ENCODE measurements at places on chromosomes 6 and 20.

- DNase-seq, result no peak
These were observed 70.4 kb downstream of the METTL24 start for GRCh38 chr6:110287462-110288341.

GRCh38 chr6:119442776-119443184 is 93.2 kb upstream of the MAN1A1 start:
- no peak for DNase-seq

DNA sequence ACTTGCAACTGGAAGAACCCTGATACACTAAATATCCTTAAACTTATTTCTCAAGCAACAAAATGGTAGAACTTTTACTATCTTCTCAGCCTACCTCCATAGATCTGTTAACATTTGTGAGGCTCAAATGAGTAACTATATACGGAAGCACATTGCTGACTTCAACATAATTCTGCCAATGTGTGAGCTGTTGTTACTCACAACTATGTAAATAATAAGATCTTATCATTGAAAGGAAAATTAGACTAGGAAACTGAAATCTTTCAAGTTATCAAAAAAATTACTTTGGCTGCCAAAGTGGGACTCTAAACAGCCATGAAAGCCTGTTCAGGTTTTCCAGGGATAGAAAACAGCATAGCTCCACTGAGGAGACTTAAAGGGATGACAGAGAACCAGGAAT is 40.2 kb upstream of the TASP1 start:
- no peak for DNase-seq

DNA sequence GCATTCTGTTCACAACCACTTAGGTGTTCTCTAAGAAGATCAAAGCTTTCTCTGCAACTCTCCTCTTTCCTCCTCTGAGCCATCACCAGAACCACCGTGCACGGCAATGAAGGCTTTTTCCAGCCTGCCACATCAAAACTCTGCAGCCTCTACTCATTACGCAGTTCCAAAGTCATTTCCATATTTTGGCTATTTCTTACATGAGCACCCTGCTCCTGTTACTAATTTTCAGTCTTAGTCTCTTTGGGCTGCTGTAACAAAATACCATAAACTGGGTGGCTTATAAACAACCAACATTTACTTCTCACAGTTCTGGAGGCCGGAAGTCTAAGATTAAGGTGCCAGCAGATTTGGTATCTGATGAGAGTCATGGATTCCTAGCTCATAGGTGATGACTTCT is 70.4 kb upstream of the THBS2 start:
- DNase-seq, result no peak

DNA sequence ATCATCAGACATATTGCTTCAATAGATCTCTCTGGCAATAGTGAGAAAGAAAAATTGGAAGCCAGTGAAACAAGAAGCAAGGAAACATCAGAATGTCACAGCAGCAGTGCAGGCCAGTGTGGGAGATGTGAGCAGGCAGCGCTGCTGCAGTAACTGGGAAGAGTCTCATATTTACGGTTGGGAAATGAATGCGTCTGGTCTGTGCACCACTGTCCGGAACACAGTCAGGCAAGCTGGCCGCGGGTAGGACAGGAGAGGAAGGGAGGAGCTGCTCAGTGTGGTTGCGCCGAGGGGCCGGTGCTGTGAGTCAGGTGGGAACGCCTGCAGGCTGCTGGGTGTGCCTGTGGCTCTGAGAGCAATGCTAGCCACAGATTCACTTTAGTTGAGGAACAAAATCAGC is 6.4 kb upstream of the PSMG4 start:
- no peak for DNase-seq

GRCh38 chr6:18242062-18242851 is 22.1 kb downstream of the DEK start:
- no peak for DNase-seq

DNA sequence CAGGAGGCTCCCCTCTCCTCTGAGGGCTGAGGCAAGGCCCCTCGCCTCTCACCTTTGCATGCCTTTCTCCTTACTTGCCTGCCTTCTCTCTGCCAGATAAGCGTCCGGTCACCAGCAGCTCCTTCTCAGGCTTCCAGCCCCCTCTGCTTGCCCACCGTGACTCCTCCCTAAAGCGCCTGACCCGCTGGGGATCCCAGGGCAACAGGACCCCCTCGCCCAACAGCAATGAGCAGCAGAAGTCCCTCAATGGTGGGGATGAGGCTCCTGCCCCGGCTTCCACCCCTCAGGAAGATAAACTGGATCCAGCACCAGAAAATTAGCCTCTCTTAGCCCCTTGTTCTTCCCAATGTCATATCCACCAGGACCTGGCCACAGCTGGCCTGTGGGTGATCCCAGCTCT is 21.3 kb upstream of the PPARD start:
- DNase-seq, result no peak

DNA sequence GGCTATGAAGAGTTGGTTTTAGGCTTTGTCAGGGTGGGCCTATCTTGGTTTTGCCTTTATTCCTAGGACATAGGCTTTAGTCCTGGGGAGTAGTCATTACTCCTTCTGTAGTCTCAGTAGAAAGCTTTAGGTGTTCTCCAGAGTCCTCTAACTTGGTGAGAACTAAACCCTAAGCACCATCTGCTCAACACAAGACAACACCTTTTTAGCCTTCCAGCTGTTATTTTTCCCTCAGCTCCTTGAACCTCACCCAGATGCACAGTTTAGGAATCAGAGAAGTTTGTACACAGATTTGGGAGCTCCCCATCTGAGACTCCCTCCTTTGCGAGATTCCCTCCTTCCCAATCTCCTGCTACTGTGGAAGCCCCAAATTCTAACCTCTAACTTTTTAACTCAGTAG is 141.3 kb downstream of the QRSL1 start:
- no peak for DNase-seq

GRCh38 chr6:145042559-145042958 is 692.8 kb downstream of the EPM2A start:
- DNase-seq, result no peak

- no peak for DNase-seq
These were observed 1361.8 kb upstream of the CITED2 start for GRCh38 chr6:140736231-140736630.

GRCh38 chr20:19211252-19211651 is 1.2 kb upstream of the SLC24A3 start:
- DNase-seq, result no peak

DNA sequence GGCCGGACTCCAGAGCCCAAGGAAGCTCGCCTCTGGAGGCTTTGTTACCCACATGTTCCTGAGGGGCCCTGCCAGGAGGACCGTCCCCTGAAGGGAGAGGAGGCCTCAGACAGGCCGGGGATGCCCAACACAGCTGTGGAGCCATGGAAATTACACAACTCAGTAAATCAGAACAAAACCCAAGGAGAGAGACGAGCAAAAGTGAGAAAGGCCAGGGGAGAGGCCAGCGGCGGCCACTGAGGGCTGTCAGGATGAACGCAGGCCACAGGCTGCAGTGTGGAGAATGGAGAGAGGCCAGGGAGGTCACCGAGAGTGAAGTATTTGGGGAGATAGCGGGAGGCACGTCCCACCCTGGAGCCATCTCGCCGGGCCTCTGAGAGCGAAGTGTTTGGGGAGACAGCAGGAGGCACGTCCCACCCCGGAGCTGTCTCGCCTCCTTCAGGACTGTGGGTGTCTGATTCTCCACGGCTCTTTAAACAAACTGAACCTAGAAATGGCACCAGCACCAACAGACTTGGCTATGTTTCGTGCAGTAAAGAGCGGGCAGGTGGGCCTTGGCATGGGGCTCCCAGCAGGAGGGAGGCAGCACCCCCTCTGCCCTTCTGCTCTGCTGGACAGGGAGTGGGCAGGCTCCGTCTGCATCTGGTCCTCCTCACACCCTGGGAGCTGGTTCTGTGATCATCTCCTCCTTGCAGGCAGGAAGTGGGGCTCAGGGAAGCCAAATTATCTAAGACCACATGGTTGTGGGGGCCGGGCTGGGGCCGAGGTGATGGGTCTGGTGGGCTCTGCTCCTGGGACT is 91.0 kb downstream of the YTHDF1 start:
- no peak for DNase-seq

- DNase-seq, result no peak
These were observed 19.9 kb downstream of the CAP2 start for GRCh38 chr6:17413313-17413750.

DNA sequence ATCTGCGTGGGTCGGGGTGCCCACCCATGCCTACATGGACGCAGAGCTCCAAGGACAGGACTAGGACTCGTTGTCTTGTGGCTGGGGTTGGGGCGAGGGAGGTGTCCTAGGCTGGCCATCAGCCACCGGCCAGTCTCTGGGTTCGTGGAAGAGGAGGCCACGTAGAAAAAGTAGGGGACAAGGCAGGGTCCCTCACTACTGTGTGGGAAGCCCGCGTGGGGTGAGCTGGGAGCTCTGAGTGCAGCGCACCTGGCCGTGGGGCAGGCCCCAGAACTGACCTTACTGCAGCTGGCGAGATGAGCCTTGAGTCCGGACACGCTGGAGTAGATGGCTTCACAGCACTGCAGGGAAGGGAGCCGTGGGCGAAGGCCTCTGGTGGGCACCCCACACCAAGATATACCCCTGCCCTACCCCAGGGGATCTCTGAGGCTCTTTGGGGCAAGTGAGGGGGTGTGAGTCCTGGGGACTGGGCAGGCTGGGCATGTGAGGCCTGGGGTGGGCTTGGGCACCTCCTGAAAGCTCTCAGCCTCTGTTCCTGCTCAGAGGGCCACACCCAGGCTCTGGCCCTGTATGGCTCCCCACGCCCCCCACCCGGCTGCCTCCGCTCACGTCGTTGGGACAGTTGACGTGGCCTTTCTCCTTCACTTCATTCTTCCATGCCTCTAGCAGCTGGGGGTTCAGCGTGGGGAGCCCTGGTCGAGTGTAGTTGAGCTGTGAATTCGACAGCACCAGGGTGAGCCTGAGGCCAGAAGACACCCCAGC is 5.6 kb upstream of the UCKL1 start:
- DNase-seq, result no peak
